ENCODE measurements at places on chromosomes 1 and 21. TPM values are rescaled to one million over a fixed set of nuclear protein-coding genes. Genes with fewer than 3 reads are reported as not detected.

The KRTAP12-4 gene
- not detected for total RNA-seq

The TNFRSF25 gene
- total RNA-seq: 9.5 TPM

The IFT25 gene
- total RNA-seq: 42.2 TPM

The HRNR gene
- total RNA-seq: not detected

The RGL1 gene
- total RNA-seq: 27.2 TPM

The WNT9A gene
- total RNA-seq: 1.9 TPM

The ZSCAN20 gene
- total RNA-seq: 11.1 TPM

The C4BPA gene
- not detected for total RNA-seq

The CGN gene
- total RNA-seq: 4.6 TPM

The FBLIM1 gene
- total RNA-seq: 8.9 TPM

The CEP170 gene
- total RNA-seq: 360 TPM

DNA sequence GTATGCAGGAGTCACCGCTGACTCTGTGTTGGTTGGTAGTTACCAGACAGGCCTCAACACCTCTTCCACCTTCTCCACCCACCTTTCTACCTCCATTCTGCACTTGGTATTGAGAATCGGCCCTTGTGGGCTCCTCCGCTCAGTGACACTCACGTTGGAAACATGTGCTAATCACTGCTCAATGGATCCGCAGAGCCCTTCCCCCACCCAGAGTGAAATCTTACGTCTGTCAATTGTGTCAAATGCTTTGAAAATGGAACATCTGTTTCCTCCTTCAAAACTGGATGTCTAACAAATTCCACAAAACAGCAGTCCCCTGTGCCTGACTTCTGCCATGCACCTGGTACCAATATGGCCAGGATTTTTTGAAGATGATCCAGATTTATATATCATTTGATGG is 65.5 kb upstream of the NRIP1 start:
- no peak for DNase-seq

DNA sequence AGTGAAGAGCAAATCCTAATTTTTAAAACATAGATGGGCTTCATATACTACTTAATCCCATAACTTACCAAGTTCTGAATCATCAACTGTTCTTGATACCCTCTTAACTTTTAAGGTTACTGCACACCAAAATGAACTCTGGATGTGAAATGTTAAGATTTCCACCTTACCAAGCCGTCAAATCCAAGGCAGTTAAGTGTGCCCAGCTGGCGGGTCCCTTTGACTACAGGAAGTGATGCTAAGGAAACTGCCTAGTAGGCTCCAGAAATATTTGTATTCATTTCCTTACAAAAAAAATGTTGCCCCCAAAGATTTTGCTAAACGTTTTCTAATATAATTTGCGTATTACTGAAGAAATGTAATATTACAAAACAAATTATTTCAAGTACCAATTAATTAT is 10.7 kb downstream of the NRIP1 start:
- no peak for DNase-seq

DNA sequence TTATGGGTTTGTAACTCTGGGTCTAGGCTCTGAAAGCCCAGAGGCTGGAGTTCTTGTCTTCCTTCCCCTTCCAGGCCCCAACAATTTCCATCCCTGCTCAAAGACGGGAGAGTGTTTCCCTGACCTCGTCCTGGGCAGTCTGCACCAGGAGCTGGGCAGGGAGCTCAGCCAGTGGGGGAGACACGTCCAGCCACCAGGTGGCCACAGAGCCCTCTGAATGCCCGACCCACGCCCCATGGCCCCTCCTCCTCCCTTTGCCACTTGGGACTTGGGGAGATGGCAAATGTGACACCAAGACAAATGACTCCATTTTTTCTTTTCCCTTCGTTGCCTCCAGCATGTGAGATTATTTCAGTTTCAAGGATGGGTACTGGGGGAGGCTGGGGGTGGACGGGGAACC is 159.9 kb upstream of the AJAP1 start:
- DNase-seq: no peak

GRCh38 chr1:33359931-33360330 is 39.0 kb upstream of the A3GALT2 start:
- DNase-seq: no peak

DNA sequence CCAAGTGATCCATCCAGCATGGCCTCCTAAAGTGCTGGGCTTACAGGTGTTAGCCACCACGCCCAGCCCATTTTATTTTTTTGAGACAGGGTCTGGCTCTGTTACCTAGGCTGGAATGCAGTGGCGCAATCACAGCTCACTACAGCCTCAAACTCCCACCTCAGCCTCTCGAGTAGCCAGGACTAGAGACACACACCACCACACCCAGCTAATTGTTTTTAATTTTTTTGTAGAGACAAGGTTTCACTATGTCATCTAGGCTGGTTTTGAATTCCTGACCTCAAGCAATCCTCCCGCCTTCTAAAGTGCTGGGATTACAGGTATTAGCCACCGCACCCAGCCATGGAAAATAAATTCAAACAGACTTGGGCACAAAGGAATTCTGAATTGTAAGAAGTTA is 31.9 kb downstream of the PUM1 start:
- DNase-seq: no peak

- no peak for DNase-seq
Measured at GRCh38 chr1:8435569-8436071, 117.7 kb downstream of the SLC45A1 start.

DNA sequence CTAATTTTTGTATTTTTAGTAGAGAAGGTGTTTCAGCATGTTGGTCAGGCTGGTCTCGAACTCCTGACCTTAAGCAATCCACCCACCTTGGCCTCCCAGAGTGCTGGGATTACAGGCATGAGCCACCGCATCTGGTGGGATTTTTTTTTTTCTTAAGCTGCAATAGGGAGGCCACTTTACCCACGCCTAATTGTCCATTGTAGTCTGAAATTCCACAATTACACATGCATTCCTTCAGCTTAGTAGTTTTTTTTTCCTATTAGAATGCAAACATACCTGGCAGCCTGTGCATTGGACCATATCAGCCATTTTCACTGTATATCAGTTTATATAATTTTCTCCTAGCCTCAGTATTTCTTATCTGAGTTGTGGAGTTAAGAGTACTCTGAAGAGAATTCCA is 186.8 kb downstream of the LMX1A start:
- no peak for DNase-seq

- DNase-seq: no peak
Measured at GRCh38 chr1:96596226-96596922, 125.2 kb upstream of the PTBP2 start.

GRCh38 chr1:9822897-9823692 is 670 bp downstream of the CLSTN1 start:
- no peak for DNase-seq

DNA sequence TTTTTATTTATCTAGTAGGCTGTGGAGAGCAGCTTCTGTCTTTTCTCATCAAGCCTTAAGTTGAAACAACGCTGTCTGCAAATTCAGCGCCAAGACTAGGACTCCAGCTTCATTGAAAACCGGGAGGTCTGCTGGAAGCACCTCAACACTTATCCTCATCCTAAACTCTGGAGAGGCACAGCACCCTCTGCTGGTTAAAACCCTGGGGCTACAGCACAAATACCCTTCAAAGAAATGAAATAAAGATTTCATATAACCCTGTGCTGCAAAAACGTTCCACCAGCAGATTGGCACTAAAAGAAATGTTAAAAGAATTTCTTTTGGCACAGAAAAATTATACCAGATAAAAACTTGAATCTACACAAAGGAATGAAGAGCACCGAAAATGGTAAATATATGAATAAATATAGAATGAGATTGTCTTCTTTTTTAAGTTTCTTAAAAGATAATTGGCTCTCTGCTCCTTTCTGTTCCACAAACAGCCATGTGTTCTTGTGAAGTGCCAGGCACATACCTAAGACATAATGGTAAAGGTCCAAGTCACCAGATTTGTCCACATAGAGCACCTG is 227.7 kb upstream of the SAMSN1 start:
- DNase-seq: no peak

GRCh38 chr1:110291241-110292030 is 47.7 kb upstream of the RBM15 start:
- DNase-seq: no peak

- DNase-seq: peak; percentile 72
Measured at GRCh38 chr1:99465176-99465900, 180.6 kb upstream of the PALMD start.

GRCh38 chr1:56866656-56867055 is 12.1 kb downstream of the C8A start:
- DNase-seq: no peak

DNA sequence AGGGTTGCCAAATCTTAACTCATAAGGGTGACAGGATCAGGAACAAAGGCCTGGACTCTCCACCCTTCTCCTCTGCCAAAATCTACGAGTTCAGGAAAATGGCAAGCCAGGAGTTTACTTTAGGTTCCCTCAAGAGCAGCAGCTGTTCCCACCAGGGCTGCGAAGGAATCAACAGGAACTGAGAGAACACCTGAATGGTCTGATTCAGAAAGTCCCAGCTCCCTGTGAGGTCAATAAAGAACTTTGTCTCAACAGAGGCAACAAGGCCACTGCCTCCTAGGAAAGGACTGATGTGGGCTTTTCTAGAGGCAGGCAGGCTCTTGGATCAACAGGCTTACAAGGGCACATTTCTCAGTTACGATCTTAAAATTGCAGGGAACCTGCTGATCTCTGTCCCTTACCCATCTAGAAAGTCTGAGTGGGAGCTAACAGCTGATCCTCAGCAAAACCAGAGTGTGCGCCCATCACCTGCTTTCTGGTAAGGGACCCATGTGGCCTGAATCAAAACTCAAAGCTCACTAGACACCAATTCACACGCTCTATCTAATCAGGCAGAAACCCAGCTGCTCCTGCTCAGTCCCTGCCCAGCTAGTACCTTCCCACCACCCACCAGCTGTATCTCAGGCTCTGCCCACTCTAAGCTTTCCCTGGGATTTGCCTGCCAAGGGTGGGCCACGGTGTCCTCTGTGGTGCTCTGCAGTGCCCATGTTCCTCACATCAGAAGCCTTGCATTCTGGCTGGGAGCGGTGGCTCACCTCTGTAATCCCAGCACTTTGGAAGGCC is 83.1 kb downstream of the CAPZB start:
- DNase-seq: no peak

DNA sequence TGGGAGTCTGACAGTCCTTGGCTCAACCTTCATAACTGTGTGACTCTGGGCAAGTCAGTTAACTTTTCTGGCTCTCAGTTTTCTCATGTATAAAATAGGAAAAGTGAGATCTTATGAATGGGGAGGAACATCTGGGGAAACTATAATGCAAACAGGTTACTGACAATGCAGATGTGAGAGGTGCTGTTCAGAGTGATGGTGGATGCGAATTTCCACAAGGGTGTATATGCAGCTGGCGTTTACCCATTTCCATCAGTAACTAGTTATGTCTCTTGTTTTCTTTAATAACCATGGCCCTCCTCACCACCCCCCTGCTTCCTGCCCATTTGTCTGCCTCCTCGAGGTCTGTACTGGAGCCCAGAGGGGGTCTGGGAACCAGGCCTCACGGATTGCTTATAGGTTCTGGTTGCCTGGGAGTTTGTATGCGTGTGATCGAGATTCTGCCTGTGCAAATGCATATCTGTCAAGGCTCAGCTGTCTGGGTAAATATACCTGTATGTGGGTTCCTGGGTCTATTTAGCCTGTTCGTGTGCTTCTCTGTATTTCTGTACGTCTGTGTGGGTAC is 44.4 kb downstream of the AHDC1 start:
- no peak for DNase-seq

- DNase-seq: no peak
Measured at GRCh38 chr1:21329209-21329844, 39.1 kb upstream of the ECE1 start.

DNA sequence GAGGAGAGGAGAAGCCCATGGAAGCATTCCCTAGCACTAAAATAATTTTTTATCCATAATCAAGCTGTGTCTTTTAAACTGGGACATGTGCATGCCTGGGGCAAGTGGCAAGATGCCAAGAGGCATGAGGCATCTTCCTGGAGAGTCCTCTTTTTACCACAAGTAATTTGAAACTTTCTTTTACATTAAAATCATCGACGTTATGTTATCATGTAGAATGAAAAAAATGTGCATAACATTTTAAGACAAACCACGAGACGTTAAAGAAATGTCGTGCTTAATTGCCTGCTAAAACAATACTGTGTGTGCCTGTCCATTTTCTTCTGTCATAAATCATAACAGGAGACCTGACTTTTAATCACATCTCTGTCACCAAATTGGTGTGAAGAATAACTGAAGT is 1.5 kb downstream of the STYXL2 start:
- DNase-seq: no peak

DNA sequence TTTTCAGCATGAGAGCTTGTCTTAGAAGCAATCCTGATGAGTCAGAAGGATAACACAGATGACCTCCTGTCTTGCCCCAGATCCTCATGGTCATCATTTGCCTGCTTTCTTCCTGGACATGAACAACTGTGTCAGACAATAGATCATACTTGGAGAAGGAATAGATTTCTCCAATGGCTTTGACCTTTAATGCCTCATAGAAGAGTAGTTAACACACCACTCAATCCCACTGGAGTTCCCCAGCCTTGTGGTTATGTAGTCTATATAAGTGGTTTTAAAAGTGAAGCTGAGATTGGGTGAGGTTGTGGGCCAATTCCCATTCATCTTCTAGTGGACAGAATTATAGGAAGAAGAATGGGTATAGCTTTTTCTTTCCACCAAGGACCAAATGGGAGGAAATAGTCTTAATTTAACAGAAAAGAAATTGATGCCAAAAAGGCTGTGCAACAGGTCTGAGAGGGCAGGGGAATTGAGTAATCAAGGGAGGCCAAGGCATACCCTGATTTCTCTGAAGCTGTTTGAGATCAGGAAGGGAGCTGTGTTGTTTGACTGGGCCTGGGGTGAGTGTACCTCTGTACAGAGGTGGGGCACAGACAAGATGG is 14.4 kb downstream of the PRCC start:
- DNase-seq: no peak

DNA sequence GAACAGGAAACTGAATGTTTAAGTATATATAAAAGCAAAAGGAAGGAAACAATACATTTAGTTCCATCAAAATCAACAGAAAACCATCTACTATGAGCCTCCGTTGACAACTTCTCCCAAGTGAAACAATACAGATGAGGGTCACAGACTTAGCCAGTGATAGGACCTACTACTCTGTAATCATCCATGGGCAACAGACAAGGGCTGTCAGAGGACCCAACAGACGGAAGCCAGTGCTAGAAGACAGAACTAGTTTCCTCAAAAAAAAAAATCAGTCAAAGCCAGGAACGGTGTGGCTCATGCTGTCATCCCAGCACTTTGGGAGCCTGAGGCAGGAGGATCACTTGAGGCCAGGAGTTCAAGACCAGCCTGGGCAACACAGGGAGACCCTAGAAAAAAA is 20.6 kb downstream of the RERE start:
- no peak for DNase-seq

GRCh38 chr21:42319376-42319775 is 4.2 kb upstream of the TFF3 start:
- no peak for DNase-seq
